ENCODE measurements at places on chromosomes 3 and 15.

- DNase-seq: no peak
Observed at GRCh38 chr15:47414207-47414606, 303.1 kb upstream of the SEMA6D start.

GRCh38 chr15:63412551-63412950, 30.9 kb upstream of the CA12 start:
- no peak for DNase-seq

DNA sequence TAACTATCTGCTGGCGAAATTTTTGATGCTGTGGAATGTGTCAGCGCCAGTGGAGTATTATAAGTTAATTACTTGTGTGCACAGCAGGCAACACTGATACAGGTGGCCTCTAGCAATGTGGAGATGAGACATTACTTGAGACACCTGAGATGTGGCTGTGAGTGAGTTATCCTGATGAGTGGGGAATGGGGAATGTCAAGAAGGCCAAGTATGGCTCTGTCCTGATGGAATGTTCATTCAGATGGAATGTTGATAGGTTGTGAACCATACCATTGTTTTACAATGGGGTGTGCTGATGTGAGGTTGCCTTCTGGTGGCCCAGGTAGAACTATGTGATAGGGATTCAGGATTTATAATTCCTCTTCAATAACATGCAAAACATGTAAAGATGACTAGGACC, 404.8 kb downstream of the PTPRG start:
- DNase-seq: no peak

- peak; percentile 93 for DNase-seq
Observed at GRCh38 chr15:62306851-62307504, 141.9 kb upstream of the C2CD4B start.

- peak; percentile 79 for DNase-seq
Observed at GRCh38 chr3:119702530-119703527, at the start of gene CFAP91. TSS of gene CFAP91 (plus strand) at chr3:119703022. CDS start at chr3:119703099, 77 bp downstream.

- DNase-seq: no peak
Observed at GRCh38 chr15:22956978-22957260, 23.2 kb downstream of the CYFIP1 start.
